ENCODE measurements at places on chromosomes 16 and 17.

- DNase-seq, result peak; percentile 58
Observed at GRCh38 chr16:87416826-87417527, 24.8 kb downstream of the MAP1LC3B start.

DNA sequence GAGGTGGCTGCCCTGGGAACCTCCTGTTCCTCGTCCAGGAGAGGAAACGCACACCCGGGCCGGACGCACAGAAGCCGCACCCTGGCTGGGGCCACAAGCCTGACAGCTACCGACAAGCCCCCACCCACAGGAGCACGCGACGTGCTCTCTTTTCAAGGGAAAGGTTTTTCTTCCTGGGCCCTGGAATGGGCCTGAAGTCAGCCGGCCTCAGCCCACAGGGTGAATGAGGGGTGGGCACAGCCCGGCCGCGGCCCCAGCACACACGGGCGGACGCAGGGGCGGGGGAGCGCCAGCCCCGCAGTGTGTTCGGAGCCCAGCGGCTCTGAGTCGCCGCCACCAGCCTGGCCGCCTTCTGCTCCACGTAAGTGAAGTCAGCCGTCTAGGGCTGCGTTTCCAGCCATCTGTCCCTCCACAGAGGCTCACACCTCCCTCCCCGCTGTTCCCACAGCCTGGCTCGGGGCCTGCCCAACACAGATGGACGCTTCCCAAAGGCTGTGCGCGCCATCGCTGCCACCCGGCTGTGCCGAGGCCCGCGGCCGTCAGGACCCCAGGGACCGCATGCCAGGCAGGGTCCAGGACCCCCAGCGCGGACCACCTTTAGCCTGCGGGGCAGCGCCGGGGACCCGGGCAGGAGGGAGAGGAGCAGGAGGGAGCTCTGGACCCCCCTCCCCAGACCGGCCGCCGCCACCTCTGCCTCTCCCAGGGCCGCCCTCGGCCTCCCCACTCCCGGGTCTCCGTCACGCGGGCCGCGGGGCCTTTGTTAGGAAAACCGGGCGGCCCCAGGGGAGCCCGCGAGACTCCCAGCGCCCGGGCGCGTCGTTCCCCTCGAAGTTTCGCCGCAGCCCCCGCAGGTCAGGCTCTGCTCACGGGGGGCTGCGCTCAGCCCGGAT lies 36.8 kb downstream of the CBFA2T3 start:
- DNase-seq, result no peak

DNA sequence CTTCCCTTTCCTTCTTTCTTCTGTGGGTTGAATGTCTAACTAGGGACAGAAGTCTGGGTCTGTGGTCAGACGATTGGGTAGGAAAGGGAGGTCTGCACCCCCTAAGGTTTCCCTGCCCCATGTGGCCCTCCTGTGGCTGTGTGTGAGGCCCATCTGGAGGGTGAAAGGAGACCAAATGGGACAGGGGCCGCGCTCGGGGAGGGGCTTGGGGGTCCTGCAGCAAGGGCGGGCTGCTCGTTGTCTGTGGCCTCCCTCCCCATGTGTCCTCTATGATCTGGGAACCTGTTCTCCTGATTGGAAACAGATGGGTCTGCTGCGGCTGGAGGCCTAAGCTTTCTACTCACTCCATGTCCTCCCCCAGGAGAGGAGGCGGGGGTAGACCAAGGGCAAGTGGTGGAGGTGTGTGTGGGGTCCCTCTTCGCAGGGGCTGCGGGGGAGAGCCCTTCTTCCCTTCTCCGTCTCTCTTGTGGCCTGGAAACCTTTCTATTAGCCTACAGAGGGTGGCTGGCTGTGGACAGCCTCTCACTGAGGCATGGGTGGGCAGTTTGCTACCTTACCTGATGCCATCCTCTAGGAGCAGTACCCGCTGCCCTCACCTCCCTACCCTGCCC lies 18.6 kb downstream of the IGFBP4 start:
- DNase-seq, result peak; percentile 67

GRCh38 chr16:10564591-10564990 lies 15.8 kb downstream of the EMP2 start:
- no peak for DNase-seq

DNA sequence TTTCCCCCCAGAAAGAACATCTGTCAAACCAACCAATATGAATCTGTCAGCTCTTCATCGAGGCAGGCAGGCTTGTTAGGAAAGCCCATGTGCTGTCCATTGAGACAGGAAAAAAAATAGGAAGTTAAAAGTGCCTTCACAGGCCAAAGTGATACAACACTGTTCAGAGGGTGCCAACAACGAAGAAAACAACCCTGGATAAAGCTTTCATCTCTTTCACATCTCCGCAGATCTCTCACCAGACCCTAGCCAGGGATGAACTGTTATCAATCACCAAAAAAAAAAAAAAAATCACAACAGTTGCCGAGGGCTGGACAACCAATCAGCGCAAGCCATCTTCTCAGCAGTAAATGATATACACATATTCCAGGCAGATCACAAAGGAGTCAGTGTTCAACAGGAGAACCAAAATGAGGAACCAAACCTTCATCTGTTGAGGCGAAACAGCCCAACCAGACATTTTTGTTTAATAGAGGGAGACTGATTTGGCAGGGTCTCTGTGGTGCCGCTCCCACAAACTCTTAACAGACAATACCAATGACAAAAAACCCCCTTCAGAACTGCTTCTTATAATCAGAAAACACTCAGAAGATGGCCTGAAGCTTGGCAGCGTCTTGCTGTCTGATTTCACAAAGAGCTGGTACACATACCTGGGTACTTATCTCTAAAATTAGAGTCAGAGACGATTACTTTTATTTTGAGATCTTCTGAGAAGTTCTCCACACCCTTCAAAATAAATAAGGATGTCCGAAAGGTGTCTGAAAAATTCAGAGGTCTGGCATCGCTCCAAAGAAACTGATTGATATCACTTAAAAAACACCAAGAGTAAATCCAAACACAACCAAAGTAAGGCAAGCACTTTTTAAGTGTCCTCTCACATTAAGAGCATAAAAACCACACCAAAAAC lies 1.8 kb downstream of the MAP3K14 start:
- no peak for DNase-seq

GRCh38 chr16:81014672-81015071 lies 7.7 kb downstream of the CENPN start:
- no peak for DNase-seq

Data from fibroblast of skin of right quadriceps (primary cell).